Activated naive CD4-positive, alpha-beta T cell treated with anti-CD3 and anti-CD28 coated beads, Interleukin-2, amount 10 ng/mL, durations not matched to agents 7 days and 5 days (primary cell): ENCODE measurements at places on chromosomes 12 and 14.

DNA sequence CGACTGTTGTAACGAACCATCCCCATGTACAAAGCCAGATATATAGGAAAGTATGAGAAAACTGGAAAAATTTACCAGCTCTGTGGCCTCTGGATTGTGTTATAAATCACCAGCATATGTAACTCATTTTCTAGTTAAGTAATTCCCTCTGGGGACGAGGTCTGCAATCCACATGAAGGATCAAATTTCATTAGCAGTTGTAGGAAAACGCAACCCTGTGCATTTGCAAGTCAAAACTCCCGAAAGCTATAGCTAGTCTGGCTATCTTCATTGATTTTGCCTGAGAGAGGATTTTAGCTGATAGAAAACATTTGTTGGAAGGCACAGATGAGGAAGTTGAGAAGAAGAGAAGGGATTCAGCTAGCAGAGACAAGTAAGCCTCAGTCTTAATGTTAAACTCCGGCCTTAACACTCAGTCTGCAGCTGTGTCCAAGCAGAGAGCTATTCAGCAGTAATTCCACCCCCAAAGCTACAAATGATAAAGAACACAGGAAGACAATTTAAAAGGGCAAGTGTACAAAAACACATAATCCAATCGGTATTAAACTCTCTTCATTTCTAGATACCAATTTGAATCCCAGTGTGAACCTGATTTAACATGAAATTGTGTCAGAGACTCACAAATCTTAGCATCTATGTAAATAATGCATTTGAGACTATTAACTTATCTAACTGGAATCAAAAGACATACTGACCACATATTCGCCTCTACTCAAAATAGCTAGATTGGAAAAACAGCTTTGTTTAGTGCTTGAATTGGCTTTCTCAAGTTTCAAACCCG lies 54.2 kb upstream of the CERS5 start:
- no peak for DNase-seq

GRCh38 chr12:92928421-92928961 lies 604 bp downstream of the EEA1 start:
- peak; percentile 49 for DNase-seq

- DNase-seq = no peak
Observed at GRCh38 chr12:107895966-107896365, 121.5 kb downstream of the ASCL4 start.

DNA sequence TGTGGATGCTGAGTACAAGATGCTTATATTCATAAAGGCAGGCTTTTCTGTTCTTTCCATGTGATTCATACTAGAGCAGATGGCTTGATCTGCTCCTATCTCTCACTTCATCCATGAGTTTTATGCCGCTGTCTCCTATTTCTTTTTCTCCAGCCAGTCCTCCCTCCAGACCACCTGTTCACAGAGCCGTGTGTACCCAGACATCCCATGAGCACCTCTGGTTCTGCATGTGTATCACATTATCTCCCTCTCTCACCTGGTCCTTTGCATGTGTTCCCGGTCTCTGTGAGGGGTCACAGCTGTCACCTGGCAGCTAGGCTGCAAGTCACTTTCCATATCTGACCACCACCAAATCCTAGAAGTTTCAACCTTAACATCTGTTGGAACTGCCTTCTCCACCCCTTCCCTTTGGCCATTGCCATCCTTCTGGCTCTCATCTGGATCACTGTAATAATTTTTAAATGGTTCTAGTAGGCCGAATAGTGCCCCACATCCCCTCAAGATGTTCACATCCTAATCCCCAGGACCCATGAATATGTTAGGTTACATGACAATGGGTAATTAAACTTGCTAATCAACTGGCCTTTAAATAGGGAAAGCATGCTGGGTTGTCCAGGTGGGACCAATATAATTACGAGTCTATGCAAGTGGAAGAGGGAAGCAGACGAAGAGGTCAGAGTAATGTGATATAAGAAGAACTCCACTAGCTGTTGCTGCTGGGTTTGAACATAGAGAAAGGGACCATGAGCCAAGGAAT lies 168.1 kb downstream of the SNAPC1 start:
- DNase-seq = no peak

- DNase-seq = no peak
Observed at GRCh38 chr12:117404940-117405339, 43.5 kb upstream of the NOS1 start.

DNA sequence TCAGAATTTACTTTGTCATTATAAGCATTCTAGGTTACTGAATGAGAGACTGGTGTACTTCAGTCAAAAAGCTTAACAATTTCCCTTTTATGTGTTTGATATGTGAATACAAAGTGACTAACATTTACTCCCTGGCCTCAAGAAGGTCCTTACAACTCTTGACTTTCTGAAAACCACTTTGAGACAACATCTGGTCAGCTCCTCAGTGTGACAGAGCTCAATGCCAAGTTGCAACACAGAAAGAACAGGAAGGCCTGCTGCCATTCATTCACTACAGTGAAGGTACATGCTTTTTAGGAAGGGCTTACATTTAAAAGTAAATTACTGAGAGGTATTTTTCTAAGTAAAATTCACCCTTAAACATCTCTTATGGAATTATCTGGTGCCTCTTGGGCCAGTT lies 2.3 kb upstream of the NAA30 start:
- DNase-seq = no peak

- no peak for DNase-seq
Observed at GRCh38 chr12:32860192-32860591, 36.4 kb downstream of the PKP2 start.

DNA sequence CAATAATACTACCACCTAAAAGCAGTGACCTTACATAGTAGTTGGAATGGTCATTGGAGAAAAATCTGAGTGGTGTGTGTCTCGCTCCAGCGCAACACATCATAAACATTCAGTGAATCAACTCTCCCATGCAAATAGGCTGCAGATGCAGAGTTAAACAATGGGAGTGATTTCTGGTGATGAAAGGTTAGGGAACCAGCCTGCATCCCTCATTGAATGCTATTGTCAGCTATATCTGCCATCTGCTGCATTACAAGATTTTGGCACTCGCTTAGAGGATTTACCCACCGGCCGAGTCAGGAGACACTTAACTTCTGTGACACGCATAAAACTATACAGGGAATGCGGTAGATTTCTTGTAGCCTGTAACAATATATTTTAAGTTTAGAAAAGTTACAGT lies 900.9 kb downstream of the FLRT2 start:
- DNase-seq = no peak

DNA sequence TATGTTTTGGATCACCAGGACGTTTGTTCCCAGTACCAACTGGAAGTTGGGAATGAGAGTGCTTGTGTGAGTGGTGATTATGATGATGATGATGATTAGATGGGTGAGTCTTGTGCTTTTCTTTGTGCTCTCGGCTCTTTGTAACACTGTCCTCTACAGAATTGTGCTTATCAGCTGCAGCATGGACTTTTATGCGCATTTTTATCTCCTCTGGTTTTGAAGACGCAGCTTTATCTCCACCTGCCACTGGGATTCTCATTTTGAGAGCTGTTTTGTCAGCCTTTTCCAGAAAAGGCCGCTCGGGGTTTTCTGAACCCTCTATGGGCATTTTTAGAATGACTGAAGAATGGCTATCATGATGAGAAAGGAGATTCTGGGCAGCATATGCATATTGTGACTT lies 11.5 kb upstream of the KANSL2 start:
- DNase-seq = no peak

- DNase-seq = no peak
Observed at GRCh38 chr12:92779902-92780301, 77.1 kb downstream of the PLEKHG7 start.

GRCh38 chr12:94460616-94460959 lies 921 bp upstream of the CEP83 start:
- DNase-seq = no peak

DNA sequence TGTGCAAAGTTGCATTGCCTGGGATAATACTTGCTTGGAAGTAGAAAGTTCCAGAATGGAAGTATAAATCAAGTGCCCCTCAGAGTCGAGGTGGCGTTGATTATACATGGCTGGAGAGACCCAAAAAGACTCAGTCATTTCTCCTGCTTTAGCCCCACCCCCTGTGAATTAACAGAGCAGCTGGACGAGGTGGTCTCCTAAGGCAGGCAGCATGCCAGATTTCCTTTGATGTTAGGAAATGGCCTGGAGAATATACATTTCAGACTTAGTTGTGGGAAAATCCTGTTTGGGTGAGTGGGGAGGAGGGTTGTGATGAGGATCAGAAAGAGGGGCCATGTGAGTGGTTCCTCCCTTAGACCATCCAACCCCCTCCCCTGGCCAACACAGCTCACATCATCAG lies 406.1 kb upstream of the TMPO start:
- DNase-seq = no peak

- DNase-seq = no peak
Observed at GRCh38 chr14:90426663-90427062, 29.8 kb downstream of the CALM1 start.

DNA sequence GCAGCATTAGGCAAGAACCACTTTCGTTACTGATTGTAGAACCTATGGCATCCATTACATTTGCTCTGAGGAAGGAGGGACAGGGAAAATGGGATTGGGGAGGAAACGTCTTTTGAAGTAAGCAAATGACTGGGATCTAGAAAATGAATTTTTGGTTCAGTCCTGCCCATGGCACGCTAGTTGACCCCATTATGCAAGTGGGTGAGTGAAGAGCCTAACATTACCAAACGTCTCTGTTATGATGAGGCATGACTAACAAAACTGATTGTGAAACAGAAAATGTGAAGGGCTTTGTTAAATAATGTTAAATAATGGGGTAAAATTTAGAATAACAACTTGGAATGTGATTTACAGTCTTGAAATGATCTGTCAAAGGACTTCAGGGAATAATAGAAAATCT lies 38.9 kb downstream of the CPSF2 start:
- no peak for DNase-seq

DNA sequence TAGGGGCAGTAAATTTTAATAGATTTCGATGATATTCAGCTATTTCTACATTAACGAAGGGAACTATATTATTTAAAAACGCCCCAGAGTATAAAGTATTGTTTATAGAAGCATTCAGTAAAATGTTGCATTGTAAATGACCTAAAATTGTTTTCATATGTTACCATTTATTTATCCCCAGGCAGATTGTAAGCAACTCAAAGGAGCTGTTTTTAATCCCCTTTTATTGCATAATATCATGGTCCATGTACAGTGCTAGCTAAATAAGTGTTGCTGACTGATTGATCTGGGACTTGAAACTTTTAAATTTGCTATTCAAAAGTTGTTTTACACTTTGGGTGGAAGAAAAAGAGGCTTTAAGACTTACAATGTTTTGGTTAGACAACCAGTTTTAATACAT lies 199.0 kb upstream of the SLC38A2 start:
- no peak for DNase-seq

DNA sequence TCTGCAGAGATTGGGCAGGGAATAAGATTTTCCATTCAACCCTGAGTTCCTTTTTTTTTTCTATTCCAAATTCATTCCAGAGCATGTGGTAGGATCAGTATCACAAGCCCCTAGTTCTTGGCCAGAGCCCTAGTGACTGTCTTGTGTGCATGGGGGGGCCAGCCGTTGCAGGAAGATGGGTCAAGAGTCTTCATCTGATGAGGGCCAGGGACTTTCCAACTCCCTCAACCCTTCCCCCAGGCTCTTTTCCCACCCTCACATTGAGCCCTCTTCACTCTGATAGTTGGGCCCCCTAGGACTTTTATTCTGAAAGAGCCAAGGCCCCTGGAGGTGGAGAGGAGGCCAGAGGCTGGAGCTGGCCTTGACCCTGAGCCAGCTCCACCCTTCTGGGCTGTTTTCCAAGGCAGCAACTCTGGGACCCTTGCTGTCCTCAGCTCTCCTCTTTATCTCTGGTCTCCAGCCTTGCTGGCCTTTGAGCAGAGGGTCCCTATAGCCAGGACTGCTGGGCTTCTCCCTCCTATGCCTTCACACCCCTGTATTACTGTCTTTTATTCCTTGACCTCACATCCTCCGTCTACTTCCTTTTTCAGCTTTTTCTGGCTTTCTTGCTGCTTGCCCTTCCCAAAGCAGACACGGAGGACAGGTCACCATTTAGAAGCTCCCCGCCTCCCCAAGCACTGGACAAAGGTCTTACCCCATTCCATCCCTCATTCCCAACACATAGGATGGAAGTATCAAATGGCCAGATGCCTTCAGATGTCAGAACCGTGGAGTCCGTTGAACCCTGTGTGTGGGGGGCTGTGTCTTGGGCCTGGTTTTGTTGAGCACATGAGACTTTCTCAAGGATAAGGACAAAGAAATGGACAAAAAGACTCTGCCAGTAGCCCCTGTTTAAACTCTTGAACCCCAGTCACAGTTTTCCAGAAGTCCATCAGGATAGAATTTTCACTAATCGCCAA lies 5.6 kb downstream of the RBP5 start:
- no peak for DNase-seq

DNA sequence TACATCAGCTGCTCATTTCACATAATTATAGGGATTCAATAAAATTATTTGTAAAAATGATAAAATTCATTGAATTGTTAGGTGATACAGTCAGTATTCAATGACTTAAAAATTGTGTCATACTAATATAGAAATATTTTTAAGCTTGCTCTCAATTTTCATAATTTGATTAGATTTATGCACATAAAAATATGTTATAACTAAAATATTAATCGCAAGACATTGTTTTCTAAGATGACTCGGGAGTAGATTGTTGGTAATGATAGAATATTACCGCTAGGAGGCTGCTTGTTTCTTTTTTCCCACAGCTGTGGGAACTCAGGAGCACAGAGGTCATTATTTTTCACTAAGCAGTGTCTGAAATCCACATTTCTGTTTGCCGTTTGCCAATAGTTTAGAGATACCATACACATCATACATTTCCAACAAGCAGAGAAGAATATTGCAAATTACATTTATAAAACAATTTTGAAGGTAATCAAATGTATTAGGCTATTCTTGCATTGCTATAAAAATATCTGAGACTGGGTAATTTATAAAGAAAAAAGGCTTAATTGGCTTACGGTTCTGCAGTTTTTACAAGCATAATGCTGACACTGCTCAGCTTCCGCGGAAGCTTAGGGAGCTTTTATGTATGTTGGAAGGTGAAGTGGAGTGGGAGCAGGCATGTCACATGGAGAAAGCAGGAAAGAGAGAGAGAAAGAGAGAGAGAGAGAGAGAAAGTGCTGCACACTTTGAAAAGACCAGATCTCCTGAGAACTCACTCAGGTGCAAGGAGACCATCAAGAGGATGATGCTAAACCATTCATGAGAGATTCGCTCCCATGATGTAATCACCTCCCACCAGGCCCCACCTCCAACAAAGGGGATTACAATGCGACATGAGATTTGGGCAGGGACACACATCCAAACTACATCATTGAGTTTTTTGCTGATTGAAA lies 9.2 kb downstream of the CD69 start:
- DNase-seq = peak; percentile 53

DNA sequence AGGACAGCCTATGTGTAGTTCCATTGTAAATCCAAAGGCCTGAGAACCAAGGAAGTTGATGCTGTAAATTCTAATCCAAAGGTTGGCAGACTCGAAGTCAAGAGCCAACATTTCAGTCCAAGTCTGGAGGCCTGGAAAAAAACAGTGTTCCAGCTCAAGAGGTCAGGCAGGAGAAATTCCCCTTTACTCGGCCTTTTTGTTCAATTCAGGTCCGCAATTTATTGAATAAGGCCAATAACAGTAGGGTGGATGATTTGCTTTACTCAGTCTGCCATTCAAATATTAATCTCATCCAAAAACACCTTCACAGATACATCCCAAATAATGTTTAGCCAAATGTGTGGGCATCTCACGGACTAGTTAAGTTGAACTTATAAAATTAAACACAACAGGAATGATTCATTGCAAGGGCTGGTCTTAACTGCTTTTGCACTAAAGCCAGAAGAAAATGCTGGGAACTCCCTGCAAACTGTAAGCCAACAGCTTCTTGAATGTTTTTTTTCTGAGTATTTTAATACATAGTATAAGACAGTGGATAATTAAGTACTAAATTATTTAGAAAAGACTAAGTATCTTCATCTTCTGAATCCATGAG lies 197.4 kb upstream of the GARIN6 start:
- no peak for DNase-seq

- DNase-seq = no peak
Observed at GRCh38 chr14:56608689-56609088, 29.1 kb downstream of the TMEM260 start.
